ENCODE measurements at places on chromosomes 4 and X.

GRCh38 chr4:169823685-169824084 lies 65.9 kb upstream of the HPF1 start:
- no peak for DNase-seq

DNA sequence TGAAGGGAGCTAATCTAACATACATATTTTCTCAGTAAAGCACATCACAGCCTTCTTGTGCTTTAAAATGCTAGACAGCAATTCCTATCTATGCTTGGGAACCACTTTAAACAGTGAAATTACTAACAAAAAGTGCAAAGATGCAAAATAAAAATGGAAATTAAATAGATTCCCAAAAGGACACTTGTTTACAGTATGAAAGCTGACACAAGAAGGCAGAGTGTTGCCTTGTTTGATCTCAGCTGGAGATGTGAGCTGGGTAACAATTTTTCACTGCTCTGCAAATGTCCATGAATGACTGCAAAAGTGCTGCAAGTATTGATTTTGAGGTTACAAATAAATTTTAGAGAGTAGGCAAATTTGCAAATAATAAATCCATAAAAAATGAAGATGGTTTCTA lies 22.3 kb downstream of the GRIA2 start:
- no peak for DNase-seq

DNA sequence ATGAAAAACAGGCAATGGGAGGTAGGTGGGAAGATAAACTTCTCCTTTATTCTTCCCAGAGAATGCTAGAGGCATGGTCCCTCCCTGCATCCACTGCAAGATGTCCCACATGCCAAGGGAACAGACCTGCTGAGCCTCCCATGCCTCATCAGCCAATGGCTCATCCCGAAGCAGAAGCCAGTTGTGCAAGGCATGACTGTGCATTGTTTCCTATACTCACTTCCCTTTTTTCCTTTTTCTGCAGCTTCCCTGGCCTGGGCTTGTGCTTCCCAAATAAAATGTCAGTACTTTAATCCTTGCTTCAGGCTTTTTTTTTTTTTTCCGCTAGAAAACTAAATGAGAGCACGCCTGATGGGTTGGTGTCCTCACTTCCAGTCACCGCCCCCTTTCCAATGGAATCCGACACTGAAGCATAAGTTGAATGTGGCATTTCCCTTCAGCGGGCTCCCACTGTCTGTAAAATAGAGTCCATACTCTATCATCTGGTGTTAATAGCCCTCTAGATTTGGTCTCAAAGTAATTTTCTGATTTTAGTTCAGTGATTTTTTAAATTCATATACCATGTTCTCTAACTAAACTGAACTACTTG lies 239.0 kb upstream of the JADE1 start:
- DNase-seq, result no peak

- DNase-seq, result no peak
Observed at GRCh38 chr4:81512001-81512756, 40.5 kb upstream of the RASGEF1B start.

- no peak for DNase-seq
Observed at GRCh38 chrX:6432226-6432625, 102.7 kb downstream of the VCX3A start.

- DNase-seq, result no peak
Observed at GRCh38 chr4:84920617-84921016, 45.9 kb downstream of the WDFY3 start.

DNA sequence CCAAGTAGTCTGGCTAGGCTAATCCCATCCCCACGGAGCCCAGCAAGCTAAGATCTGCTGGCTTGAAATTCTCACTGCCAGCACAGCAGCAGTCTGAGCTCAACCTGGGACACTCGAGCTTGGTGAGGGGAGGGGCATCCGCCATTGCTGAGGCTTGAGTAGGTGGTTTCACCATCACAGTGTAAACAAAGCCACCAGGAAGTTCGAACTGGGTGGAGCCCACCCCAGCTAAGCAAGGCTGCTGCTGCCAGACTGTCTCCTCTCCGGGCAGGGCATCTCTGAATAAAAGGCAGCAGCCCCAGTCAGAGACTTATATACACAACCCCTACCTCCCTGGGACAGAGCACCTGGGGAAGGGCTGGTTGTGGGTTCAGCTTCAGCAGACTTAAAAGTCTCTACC lies 639.6 kb downstream of the IQCM start:
- DNase-seq, result no peak

- no peak for DNase-seq
Observed at GRCh38 chrX:2262668-2263055, 238.1 kb downstream of the DHRSX start.

GRCh38 chr4:79576429-79576753 lies 168.4 kb upstream of the GK2 start:
- no peak for DNase-seq

DNA sequence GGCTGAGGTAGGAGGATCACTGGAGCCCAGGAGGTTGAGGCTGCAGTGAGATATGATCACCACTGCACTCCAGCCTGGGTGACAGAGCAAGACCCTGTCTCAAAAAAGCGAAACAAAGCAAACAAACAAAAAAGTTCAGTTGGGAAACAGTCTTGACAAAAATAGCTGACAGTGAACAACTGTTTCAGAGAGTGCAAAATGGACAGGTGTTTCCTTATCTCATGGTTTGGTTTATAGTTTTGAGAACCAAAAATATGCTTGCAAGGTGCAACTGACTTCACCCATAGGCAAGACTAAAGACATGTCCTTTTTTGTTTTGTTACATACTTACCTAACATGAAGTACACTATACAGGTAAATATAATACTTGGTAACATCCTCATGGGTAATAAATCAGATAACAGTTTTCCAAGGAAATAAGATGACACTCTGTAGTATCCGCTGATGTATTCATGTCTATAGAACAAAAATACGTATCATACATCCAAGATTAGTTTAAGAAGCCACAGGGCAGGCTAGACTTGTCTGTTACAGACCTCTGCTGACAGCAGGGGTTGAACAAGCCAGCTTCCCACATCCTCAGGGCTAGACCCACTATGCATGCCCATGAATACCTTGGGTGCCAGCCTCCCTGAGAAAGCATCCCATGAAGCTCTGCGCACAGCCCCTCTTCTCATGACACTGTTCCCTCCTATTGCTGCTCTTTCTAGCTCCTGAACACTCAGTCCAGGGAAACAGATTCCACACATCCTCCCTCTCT lies 59.3 kb downstream of the ABCG2 start:
- DNase-seq, result no peak

DNA sequence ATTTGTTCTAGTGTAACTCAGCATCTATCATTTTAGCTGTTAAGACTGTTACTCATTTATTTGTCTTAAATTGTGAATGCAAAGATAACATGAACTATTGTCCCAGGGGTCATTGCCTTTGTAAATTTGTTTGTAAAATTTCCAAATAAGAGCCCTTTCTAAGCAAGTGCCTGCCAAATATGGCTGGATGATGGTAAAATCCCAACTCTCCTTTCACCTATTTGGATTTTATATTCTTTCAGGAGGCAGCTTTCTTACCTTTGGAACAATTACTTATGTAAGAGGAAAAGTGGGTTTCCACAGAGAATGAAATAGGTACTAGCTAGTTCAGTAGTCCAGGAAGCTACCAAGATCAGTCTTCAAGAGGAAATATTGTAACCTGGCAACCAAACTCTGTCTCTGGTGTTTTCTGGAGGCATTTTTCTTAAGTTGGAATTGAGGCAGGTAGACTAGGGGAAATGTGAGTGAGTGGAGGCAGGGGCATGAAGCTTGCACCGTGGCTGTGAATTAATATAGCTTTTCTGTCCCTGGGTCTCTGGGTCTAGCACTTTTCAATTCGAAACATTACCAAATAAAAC lies 363.0 kb upstream of the ZCCHC13 start:
- DNase-seq, result no peak

Measured in keratinocyte (primary cell).